Tibial nerve (tissue), 4 donors: ENCODE measurements at places on chromosomes 7 and 10.
A peak's percentile ranks its signal among the peaks of the same experiment; 100 is the strongest.

DNA sequence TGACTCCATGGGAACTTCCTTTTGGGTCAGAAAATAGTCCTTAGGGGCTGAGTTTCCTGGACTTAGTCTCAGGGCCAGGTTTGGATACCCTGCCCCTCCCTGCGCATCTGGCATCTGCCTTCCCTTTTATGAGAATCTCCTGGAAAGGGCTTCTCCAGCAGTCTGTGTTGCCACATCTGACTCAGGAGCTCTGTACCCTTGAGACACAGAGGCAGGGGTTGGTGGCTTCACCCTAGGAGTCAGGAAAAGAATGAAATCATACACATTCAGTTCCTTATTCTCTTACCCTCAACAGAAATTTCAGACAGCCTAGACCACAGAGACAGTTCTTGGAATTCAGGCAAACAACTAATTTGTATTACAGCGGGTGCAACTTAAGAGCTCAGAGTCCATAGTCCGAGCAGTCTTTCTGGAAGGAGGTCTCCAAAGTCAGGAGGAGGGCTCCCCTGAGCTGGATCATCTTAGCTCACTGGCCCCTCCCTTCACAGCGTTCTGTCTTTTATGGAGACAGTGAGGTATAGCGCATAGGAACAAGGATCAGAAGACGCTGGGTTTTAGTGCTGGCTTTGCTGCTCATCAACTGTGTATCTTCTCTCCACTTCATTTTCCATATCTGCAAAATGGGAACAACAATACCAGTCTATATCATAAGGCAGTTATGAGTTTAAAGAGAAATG is 3.0 kb upstream of the PLAU start:
- peak; percentile 50 for DNase-seq

- no peak for DNase-seq
Measured at GRCh38 chr7:26588511-26588910, 275.9 kb downstream of the SKAP2 start.

GRCh38 chr10:51312817-51313216 is 238.5 kb downstream of the PRKG1 start:
- DNase-seq: no peak

DNA sequence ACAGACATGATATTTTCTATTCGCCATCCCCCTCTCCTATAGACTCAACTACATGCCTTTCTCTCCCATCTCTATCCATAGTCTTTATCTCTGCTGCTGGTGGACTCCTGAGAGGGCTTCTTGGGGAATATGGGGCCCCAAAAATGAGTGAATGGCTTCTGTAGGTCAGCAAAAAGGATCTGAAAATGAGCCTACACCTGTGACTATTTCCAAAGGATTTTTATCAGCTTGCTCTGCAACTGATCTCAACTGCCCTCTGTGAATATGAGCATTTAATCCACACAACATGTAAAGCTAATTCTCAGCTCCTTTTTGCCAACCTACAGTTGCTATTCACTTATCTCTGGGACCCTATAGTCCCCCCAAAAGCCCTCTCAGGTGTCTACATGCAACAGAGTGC is 36.2 kb downstream of the PRSS2 start:
- DNase-seq: no peak

DNA sequence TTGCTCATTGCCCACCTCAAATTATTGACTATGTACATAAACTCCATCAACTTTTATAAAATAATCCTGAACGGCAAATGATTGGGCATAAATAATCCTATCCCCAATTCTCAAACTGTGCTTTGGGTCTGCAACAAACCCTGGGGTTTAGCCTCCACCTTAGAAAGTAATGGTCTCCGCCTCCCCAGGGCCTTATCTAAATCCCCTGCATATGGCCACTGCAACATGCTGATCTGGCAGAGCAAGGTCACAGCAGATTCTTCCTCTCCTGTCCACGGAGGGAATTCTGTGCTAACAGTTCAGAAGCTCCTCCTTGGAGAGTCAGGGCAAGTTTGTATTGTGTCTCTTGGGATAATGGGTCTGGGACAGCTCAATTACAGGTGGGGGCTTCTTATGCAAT is 18.4 kb downstream of the FXYD4 start:
- DNase-seq: no peak

GRCh38 chr10:108612485-108612884 is 1310.8 kb downstream of the XPNPEP1 start:
- DNase-seq: no peak
